ENCODE measurements at places on chromosomes 2 and 18. TPM values are rescaled to one million over a fixed set of nuclear protein-coding genes. Genes with fewer than 3 reads are reported as not detected.

ATP9B gene
- polyA plus RNA-seq: 16.7 TPM

NOSTRIN gene
- polyA plus RNA-seq: not detected

CAPN13 gene
- 0.09 TPM for polyA plus RNA-seq

SERPINB13 gene
- 15.5 TPM for polyA plus RNA-seq

RGPD4 gene
- polyA plus RNA-seq: 0.03 TPM

FBXO48 gene
- polyA plus RNA-seq: 1.9 TPM

DNA sequence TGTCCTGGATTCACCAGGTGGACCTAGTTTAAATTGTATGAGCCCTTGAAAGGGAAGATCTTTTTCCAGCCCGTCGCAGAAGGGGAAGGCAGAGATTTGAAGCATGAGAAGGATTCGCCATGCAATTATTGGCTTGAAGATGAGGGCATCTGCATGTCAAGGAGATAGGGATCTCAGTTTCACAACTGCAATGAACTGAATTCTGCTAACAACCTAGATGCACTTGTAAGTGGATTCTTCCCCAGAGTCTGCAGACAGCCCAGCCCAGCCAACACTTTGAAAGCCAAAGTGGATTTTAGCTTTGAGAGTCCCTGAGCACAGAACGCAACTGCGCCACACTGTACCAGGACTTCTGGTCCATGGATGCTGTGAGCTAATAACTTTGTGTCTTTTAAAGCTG, 286.0 kb downstream of the TSN start:
- DNase-seq: no peak

DNA sequence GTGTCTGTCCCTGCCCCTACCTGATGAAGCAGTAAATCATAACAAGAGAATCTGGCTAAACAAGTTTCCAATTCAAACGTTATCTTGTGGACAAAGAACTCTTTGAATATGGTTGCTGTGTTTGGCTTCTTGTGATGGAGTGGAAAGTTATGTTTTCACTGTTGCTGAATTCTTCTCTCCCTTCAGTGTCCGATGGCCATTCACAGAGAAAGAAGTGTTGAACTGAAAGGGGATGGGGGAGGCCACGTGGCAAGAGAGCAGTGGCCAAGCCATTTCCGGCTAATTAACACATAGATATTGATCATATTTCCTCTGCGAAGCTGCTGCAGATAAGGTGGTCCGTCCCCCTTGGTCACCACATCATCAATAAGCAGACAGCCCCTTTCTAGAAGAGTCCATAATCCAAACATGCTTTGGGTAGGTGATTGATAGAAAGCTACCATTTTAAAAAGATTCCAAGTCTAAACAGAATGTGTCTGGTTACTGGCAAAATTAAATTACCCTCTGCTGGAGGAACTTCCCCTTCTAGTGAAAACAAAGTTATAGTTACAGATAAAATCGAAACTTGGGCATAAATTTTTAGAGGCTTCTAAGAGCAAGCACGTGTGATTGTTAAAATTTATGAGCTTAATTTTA, 36.9 kb upstream of the FZD7 start:
- no peak for DNase-seq

GRCh38 chr2:83862600-83862999, 596.5 kb downstream of the SUCLG1 start:
- DNase-seq: no peak

DNA sequence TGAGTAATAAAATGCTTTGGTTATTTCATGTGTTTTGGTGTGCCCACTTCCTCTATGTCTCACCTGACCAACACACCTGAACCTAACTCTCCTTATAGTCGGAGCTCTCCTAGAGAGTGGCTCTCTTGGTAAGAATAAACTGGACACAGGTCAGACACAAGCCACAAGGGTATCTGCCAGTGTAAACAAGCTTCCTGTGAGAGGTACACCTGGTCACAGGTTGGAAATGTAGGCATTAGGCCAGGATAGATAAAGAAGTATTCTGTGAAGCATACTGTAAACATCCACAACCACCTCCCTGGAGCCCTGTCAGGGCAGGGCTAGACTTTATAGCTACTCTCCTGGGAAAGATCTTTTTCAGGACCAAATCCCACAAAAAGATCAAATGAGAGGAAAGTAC, 69.4 kb downstream of the ZDBF2 start:
- DNase-seq: no peak

- DNase-seq: no peak
Measured at GRCh38 chr2:66426244-66427111, 8.4 kb upstream of the MEIS1 start.

DNA sequence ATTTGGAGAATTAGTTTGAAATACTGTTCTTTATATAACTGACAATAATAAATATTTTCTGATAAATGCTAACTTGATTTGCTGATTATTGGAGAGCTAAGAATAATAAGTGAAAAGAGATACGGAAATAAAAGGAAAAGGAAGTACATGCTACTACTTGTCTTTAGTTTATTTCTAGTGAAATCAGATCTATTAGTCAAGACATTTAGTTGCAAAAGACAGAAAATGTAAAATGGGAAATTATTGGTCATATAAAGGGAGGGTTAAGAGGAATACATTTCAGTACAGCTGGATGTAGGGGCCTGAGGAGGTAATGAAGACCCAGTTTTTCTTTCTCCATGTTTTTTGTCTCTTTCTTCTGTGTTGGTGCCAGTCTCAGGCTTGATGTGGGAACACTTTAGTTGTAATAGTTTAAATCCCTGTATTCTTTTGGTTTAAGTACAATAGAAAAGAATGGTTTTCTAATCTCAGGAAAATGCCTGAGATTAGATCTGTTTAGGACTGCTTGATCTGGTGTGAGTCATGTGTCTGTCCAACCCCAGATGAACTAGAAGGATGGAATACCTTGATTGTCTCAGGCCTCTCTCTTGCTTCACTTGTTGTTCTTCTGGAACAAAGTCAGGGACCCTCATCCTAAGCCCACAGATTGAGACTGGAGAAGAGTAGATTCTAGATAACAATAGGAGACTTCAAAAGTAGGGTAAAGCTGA, 58.0 kb downstream of the PLCL1 start:
- DNase-seq: no peak

GRCh38 chr2:220935789-220936321, 636.2 kb downstream of the EPHA4 start:
- no peak for DNase-seq

- DNase-seq: no peak
Measured at GRCh38 chr2:119684518-119684917, 5.5 kb downstream of the TMEM177 start.

DNA sequence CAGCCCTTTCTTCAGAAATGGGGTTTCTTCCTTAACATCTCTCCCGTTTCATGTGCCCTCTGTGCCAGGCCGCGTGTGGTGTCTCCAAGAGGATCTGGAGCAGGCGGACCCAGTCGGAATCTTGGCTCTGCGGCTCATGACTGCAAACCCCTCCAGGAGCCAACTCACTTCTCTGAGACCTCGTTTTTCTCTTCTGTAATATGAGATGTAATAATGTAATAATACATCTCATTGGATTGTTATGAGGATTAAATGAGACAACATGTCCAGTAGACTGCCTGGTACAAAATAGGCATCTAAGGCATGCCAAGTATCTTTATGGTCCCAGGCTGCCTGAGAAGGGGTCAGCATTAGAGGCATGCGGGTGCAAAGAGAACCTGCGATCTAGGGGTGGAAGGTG, 221.3 kb upstream of the REV1 start:
- DNase-seq: no peak

DNA sequence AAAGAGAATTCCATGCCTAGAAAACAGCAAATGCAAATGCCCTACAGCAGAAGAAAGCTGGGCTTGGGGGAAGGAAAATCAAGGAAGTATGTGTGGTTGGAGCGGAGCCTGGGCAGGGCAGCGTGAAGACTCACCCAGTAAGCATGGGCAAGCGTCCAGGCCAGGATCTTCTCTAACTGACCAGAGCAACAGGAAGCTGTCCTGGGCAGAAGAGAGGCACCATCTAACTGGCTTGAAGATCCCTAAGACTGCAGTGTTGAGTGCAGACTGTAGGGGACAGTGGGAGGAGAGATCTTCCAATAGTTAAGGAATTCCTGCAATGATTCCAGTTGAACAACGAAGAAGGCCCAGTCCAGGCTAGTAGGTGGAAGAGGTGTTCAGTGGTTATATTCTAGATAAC, 57.9 kb downstream of the NXPH2 start:
- DNase-seq: no peak

DNA sequence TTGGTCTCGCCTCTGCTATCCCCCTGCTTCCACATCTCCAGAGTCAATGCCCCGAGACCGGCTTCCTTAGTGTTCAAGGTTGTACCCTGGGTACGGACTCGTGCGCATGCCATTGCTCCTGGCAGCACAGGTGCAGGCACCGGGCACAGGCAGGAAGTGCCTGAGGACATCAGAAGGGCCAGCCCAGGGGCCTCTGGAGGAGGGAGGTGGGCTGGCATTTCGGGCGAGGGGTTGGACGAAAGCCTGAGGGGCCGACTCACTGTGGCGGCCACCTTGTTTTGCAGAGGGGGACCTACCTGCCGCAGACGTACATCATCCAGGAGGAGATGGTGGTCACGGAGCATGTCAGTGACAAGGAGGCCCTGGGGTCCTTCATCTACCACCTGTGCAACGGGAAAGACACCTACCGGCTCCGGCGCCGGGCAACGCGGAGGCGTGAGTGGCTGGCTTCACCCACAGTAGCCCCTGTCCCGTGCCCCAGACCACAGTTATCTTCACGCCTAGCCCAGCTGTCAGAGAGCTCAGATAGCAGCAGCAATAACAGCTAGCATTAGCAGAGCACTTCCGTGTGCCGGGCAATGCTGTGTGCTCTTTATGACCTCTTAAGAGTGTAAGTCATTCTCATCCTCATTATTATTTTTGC, 12.5 kb downstream of the ITM2C start:
- no peak for DNase-seq

DNA sequence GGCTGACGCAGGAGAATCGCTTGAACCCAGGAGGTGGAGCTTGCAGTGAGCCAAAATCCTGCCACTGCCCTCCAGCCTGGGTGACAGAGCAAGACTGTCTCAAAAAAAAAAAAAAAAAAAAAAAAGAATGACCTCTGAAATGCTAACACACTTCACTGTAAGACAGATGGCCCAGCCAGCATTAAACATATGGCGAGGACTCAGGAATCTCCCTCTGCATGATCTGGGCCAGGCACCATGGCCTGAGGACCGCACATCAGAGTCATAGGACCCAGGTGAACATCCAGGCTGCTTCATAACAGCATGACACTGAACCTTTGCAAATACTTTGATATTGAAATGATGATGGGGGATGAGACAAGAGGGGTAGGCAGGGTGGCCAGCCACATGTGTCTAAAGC, 56.1 kb upstream of the DNMT3A start:
- DNase-seq: no peak

DNA sequence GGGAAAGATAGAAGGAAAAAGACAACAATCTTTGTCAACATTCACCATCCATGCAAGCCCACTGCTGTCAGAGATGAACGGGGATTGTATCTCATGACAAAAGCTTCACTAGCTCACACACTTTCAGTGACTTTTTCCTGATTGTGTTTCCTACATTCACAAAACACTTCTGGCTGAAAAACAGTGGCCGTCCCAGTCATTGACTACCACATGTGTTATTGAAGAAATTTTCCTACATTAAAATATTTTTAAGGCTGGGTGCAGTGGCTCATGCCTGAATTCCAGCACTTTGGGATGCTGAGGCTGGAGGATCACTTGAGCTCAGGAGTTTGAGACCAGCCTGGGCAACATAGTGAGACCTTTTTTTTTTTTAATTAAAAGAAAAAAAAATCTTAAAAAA, 90.9 kb downstream of the MOGAT1 start:
- DNase-seq: no peak

DNA sequence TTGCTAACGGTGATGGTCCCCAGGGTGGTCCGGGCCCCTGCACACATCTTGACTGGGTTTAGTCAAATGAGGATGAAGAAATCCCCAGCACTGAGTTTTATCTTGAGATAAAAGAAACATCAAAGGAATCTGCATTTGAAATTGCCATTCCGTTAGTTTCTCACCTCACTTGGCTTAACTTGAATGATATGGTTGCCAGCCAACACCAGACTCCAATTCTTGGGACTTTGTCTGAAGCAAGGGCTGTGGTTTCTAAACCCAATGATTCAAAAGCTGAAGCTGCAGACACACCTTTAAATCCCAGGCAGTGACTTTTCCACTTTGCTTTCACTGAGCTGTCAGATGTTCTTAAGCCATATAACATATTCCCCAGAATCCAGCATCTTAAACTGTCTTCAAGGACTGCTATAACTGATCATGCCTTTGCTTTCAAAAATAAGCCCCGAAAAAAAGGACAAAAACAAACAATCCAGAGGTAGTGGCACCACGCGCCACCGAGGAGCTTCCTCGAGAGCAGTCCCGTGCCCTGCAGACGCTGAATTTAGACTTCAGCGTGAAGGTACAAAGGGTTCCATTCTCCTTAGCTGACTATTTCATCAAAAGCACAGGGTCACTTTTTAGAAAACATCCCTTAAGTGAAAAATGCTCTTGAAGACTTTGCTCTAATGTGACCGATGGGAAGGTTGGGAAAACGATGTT, 189.3 kb downstream of the HDAC4 start:
- no peak for DNase-seq

DNA sequence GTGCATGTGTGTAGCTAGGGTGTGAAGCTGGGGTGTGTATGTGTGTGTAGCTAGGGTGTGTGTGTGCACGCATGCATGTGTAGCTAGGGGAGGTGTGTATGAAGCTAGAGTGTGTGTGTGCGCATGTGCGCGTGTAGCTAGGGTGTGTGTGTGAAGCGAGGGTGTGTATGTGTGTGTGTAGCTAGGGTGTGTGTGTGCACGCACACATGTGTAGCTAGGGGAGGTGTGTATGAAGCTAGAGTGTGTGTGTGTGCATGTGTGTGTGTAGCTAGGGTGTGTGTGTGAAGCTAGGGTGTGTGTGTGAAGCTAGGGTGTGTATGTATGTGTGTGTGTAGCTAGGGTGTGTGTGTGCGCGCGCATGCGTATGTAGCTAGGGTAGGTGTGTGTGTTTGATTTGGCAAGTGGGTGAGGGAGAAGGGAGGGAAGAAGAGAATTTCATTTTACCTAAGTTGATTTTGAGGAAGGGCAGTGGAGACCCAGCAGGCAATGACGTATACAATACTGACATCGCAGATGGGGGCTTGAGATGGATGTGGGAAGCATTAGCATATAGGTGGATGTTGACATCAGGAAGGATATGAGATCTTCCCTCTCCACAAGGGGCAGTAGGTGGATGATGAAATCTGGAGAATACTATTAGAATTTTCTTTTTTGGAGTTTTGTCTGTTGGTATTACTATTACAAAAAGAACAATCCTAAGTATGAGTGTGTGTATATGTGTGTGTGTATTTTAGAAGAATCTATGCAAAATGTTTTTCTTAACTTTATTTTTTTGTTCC, 70.7 kb downstream of the PRELID3A start:
- no peak for DNase-seq

GRCh38 chr2:31812051-31812798, 198.6 kb downstream of the MEMO1 start:
- DNase-seq: no peak
